Kidney tubule cell (primary cell): ENCODE measurements at places on chromosomes 13 and 19.

GRCh38 chr13:42836930-42837690 is 55.7 kb downstream of the FAM216B start:
- DNase-seq, result peak; percentile 71

DNA sequence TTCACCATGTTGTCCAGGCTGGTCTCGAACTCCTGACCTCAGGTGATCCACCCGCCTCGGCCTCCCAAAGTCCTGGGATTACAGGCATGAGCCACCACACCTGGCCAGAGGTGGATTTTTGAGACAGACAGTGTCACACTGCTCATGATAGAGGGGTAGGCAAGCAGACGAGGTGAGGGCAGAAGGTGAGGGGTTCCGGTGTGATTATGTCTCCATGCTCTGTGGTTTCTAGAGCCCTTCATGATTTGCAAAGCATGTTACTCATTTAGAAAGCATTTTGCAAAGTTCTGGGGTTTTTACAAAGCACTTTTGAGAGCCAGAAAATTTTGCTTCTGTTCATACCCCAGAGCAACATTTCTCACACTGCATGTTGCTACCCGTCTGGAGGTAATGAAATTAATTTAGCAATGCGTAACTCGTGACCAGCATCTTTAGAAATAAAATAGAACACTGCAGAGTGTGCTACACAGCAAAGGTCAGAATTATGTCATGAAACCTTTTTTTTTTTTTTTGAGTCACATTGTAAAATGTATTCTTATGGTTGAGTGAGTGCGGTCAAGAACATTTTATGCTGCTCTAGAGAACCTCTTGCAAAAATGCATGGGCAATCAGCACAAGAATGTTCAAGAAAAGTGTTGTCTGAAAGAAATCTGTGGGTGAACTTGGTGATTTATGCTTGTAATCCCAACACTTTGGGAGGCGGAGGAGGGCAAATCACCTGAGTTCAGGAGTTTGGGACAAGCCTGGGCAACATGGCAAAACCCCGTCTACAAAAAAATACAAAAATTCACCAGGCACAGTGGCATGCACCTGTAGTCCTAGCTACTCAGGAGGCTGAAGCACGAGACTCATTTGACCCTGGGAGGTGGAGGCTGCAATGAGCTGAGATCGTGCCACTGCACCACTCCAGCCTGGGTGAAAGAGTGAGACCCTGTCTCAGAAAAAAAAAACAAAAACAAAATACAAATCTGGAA is 58.0 kb downstream of the MAP4K1 start:
- peak; percentile 60 for DNase-seq

DNA sequence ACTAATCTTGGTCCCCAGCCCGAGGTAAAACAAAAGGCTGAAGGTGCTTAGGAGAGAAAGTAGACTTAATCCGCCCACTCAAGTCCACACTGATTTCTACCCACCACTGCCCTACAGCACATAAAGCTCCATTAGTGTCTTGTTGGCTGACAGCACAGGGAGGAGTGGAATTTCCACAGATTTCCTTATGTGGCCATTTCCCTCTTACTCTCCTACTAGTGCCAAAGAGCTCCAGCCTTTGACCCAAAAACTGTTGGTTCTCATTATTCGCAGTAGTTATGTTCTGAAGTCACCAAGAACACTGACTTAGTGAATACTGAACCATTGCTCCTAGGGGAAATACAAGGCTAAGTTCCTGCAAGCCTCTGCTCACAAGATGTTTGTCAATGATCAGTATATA is 61.2 kb downstream of the RAB20 start:
- DNase-seq, result no peak

DNA sequence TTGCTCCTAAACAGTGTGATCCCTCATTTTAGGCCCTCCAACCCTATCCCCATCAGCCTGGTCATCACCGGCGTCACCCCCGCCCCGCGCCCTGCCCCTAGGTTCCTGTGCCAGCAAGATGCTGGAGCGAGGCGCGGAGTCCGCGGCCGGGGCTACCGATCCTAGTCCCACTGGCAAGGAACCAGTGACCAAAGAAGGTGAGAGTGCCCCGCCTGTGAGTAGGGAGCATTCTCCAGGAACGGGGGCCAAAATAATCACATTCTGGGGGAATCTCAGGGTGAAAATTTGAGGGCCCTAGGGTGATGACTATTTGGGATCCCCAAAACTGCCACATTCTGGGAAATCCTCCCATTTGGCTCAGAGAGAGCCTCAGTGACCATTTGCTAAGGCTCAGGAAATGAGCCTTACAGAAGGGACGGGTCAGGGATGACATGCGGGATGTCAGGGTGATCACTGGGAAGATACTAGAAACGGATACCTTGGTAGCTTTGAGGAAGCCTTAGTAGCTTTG is 1.4 kb downstream of the ZNF575 start:
- DNase-seq, result no peak

DNA sequence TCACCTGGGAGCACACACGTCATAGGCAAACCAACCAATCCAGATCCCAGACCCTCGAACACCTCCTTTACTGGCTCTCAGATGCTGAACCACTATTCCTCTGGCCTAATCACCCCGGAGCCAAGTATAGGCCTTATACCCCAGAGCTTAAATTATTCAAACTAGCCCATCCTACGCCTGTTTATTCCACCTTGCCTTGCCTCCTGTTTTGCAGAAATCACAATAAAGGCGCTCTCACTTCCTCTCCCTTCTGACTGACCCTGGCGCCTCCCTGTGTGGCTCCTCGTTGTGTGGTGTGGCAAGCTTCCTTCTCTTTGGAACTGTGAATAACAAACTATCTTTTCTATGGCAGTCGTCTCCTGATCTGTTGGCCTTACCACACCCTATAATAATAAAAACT is 354.9 kb downstream of the ENOX1 start:
- no peak for DNase-seq

- DNase-seq, result peak; percentile 77
These were observed 45.6 kb upstream of the UBE2L5 start for GRCh38 chr13:30376426-30377311.

DNA sequence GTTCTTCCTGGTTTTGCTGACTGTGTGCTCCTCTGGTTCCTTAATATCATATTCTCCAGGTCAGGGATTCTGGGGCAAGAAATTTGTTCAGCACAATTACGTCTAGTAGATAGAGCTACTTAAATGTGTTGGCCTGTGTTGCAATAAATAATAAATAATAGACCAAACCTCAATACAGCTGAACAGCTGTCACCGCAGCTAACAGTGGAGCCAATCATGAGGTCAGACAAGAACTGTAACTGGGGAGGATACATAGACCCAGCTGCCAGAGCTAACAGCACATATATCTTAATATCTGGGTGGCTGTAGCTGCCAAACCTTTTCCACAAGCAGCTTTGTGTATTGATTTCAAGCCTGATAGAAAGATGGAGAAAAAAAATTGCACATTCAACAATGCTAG is 1596.3 kb upstream of the PCDH20 start:
- no peak for DNase-seq

GRCh38 chr13:25677956-25678355 is 306.2 kb downstream of the ATP8A2 start:
- no peak for DNase-seq

DNA sequence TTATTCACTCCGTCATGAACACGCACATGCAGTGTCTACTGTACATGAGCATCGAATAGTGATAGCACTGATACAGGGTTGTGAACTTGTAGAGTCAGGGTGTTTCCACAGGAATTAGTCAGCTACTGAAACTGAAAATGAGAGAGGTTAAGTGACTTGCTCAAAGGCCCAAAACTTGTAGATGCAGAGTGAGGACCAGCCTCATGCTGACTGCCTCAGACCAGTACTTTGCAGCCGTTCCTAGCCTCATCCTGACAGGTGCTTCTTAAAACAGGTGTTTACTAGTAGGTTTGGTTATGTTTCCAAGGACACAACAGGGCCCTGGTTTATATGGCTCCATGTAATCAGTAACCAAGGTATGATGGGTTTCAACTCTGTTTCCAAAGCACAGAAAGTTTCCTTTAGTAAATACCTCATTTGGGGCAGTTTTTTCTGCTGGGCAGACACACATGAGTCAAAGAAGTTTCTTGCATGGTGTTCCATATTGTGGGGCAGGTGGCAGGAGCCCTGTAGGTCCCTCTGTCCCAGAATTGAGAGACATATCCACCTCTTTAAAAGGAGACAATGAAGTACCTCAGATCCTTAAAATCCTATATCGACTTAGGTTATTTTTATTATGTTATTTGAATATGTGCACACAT is 16.0 kb downstream of the FGF9 start:
- DNase-seq, result peak; percentile 60

DNA sequence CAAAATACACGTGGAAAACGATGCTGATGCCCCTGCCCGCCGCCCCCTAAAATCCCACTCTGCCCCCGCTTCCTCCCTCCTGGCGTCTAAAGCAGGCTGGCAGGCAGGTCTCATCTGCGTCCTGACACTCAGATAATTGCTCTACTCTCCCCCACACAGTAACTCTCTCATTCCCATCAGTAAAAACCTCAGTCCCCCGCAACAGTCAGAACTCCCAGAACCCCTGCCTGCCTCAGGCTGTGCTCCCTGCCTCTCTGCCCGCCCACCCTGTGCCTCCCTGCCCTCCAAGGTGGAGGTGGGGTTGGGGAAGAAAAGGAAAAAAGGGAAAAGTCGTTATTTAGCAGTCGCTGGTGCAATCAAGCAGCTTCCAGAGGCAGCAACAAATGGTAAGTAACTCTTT is 473.7 kb downstream of the EFNB2 start:
- DNase-seq, result no peak
